ENCODE measurements at places on chromosomes 5 and 9.

GRCh38 chr5:4387290-4387689, 752.8 kb upstream of the ADAMTS16 start:
- H3K27ac ChIP-seq, result no peak overlapping the region
- no peak overlapping the region for H3K4me3 ChIP-seq
- no peak for DNase-seq
- no peaks in the 10 kb centered on the region for H3K4me1 ChIP-seq
- H3K36me3 ChIP-seq, result no peaks in the 10 kb centered on the region
- H3K27me3 ChIP-seq, result peaks cover 5% of the 10 kb centered on the region

- H3K27me3 ChIP-seq, result no peaks in the 10 kb centered on the region
- H3K4me3 ChIP-seq, result no peak overlapping the region
- peaks cover 66% of the 10 kb centered on the region for H3K36me3 ChIP-seq
- DNase-seq, result no peak
- no peaks in the 10 kb centered on the region for H3K4me1 ChIP-seq
These were observed 76.0 kb downstream of the IPO11 start for GRCh38 chr5:62488531-62488930.

DNA sequence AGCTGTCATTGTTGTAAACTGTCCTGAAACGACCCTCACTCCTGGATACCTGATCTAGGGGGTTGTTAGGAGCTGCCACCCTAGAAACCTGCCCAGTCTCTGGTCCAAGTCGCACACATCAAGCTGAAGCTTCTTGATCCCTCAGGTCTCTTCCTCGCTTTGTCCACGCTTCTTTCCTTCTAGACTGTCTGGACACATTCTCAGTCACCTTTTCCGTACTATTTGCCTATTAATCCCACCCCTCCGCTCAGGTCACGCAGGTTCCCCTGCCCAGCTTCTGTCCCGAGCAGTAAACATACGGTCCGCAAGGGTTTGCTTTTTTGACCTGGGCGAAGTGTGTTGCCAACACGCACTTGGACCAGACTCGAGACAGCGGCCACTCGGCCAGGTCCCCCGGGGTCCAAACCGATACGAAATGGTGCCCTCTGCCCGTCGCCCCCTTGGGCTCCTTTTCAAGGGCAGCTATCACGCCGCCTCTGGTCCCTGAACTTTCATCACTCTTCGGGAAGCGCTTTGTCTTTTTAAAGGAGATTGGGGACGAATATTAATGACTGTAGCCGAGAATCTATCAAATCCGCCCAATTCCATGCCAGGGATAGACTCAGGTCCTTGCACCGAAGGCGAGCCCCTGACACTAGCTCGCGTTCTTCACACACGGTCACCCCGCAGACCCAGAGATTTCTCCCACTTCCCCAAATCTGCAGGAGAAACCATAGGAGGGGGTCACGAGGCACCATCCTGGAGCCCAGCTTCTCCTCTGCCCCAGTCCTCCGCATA, 814 bp downstream of the PLCXD3 start:
- peak; percentile 20 for DNase-seq
- no peaks in the 10 kb centered on the region for H3K36me3 ChIP-seq
- peaks cover 39% of the 10 kb centered on the region for H3K4me1 ChIP-seq
- H3K27me3 ChIP-seq, result peaks cover 10% of the 10 kb centered on the region
- H3K4me3 ChIP-seq, result peak overlapping the region; percentile 81

DNA sequence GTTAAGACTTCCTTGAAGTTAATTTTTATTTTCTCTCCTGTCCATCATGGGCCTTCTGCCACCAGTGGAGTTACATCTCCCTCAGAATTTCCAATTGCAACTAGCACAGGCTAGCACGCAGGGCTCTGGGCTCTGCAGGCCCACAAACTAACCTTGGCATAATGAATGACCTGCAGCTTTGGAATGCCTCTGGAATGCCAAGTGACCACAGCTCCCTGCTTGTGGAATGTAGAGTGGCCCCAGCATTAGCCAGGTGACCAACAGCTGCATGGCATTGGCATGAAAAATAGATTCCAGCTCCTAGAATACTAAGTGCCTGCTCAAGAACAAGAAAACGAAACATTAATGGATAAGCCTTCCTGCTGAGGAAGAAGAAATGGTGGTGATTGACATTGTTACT, 726.1 kb downstream of the BRINP1 start:
- no peak overlapping the region for H3K27ac ChIP-seq
- no peak overlapping the region for H3K4me3 ChIP-seq
- H3K36me3 ChIP-seq, result no peaks in the 10 kb centered on the region
- no peaks in the 10 kb centered on the region for H3K4me1 ChIP-seq
- no peak for DNase-seq

DNA sequence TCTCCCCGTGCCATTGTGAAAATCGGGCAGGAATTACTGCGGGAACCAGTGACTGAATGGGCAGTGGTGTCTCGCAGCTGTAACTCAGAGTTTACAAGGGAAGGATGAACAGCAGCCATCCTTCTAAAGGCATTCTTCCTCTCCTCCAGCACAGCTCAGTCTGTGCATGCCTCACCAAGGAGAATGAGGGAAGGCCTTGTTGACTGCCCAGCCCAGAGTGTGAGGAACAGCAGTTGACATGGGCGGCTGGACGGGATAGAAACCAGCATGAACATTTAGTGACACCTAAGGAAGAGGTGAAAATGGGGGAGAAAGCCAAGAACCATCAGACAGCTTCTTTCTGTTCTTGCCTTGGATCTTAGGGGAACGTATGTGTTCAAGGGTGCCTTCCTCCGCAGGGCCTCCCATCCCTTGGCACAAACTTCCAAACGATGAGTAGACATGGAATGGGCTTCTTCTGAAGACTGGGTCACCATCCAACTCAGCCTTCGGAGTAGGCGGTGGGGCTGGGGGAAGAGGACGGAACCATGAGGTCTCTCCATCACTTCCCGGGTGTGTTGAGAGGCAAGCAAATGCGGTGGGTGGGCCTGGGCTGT, 887 bp upstream of the PDE8B start:
- peaks cover 12% of the 10 kb centered on the region for H3K4me1 ChIP-seq
- peak overlapping the region; percentile 67 for H3K4me3 ChIP-seq
- H3K27ac ChIP-seq, result no peak overlapping the region
- peaks cover 61% of the 10 kb centered on the region for H3K27me3 ChIP-seq
- DNase-seq, result no peak

GRCh38 chr9:11457825-11458790, 845.3 kb upstream of the PTPRD start:
- H3K4me1 ChIP-seq, result no peaks in the 10 kb centered on the region
- H3K4me3 ChIP-seq, result no peak overlapping the region
- no peaks in the 10 kb centered on the region for H3K27me3 ChIP-seq
- H3K27ac ChIP-seq, result no peak overlapping the region
- DNase-seq, result no peak
- H3K36me3 ChIP-seq, result no peaks in the 10 kb centered on the region

DNA sequence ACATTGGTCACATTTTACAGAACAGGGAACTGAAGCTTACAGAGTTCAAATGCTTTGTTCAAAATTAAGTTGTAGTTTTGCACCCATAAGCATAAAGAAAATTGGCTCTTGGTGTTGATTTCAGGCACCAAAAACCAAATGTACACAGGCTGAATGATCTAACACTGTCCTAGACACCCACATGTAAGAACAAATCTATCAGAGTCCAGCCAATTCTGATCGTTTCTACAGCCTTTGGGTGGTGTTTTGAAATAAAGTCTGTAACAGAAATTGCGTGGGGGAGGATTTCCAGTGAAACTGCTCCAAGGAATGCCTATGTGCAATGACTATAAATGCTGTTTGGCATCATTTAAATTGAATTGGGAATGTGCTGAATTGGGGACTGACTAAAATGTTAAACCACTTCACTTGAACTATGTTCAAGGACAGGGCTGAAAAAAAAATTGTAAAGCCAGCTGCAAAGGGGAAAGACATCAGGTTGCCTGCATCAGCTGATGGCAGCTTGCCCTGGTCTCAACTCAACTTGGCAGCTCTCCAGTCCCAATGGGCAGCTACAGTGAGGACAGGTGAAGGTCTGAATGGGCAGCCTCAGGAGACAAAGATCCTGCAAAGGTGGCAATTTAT, 92.2 kb upstream of the TRPC7 start:
- H3K4me3 ChIP-seq, result no peak overlapping the region
- DNase-seq, result no peak
- no peaks in the 10 kb centered on the region for H3K36me3 ChIP-seq
- H3K27me3 ChIP-seq, result peaks cover 5% of the 10 kb centered on the region
- H3K4me1 ChIP-seq, result no peaks in the 10 kb centered on the region

GRCh38 chr5:60673334-60673733, 26.6 kb downstream of the DEPDC1B start:
- H3K4me1 ChIP-seq, result no peaks in the 10 kb centered on the region
- no peak for DNase-seq
- no peak overlapping the region for H3K27ac ChIP-seq
- H3K36me3 ChIP-seq, result no peaks in the 10 kb centered on the region

DNA sequence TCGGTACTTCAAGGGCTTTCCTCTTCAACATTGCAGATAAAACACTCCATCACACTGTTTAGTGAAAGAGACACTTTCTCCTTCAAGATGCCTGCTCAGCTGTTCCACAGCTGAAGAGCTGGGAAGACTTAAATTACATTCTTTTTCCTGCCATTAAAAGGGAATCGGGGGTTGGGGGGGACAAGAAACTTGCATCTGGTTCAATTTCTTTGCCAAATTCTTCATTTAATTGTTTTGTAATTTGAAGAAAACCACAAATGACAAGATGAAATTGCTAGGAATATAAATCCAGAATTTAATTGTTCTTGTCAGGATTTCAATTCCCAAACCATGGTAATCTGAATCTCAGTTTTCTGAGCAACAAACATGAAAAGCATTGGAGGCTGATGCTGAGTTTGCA, 478.3 kb downstream of the EBF1 start:
- no peaks in the 10 kb centered on the region for H3K27me3 ChIP-seq
- no peak for DNase-seq
- H3K4me1 ChIP-seq, result peaks cover 33% of the 10 kb centered on the region
- H3K36me3 ChIP-seq, result no peaks in the 10 kb centered on the region

DNA sequence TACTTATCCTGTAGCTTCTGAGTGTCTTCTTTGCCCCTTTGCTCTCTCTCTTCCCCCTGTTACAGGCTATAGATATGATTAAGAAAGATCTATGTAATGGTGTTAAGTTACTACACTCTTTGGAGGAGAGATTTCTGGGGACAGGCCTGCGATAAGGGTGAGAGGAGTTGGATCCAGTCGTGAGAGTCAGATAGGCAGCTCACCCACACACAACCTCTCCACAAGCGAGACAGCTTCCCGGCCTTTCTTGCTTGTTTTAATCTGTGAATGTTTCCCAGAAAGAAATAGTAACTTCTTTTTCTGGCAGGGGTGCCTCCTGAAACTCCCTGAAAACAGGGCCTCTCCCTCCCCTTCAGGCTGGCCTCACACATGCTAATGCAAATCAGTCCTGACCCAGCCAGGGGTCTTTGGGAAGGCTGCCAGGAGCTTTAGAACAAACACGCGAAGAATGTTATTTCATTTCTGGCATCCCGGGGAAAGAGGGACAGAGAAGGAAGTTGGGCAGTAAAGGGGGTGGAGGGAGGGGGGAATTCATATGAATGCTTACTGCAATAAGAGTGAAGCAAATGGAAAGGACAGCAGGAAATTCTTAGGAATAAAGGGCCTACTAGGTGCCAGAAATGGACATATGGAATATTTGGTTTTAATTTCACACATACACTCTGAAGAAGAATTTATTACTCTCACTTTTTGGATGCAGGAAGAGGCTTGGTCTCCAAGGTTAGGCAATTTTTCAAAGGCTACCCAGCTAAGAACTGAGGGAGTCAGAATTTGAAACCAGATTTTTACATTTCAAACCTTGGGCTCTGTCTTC, 215.8 kb upstream of the TRIM32 start:
- peaks cover 19% of the 10 kb centered on the region for H3K4me1 ChIP-seq
- no peaks in the 10 kb centered on the region for H3K36me3 ChIP-seq
- H3K27ac ChIP-seq, result peak overlapping the region; percentile 59
